ENCODE measurements at places on chromosomes 1 and 21. TPM values are rescaled to one million over a fixed set of nuclear protein-coding genes. Genes with fewer than 3 reads are reported as not detected.

NUP210L gene
- not detected for total RNA-seq

DISP3 gene
- 0.28 TPM for total RNA-seq

SH2D1B gene
- 0.15 TPM for total RNA-seq

LYPD8 gene
- not detected for total RNA-seq

LDLRAD1 gene
- total RNA-seq = not detected
